Left lung (tissue), 14 donors: ENCODE measurements at places on chromosomes 1 and 21. TPM values are rescaled to one million over a fixed set of nuclear protein-coding genes. Genes with fewer than 3 reads are reported as not detected.
A peak's percentile ranks its signal among the peaks of the same experiment; 100 is the strongest.

DNA sequence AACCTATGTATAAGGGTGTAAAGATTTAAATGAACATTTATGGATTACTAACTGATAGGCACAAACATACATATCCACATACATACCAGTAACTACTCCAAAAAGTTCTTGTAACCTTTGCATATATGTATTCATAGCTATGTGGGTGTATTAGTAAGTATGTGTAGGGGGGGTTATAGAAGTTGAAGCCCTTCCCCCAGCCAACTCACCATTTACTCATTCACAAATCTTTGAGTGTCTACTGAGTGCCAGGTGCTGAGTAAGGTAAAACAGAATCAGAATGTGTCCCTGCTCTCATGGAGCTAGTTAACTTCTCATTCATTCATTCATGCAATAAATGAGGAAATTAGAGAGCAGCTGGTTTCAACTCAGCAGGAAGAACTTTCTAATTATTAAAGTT, 1.3 kb downstream of the C1orf146 start:
- no peaks in the 10 kb centered on the region for H3K4me1 ChIP-seq
- no peaks in the 10 kb centered on the region for H3K36me3 ChIP-seq
- DNase-seq = no peak
- no peak overlapping the region for H3K4me3 ChIP-seq

LIN28A gene
- not detected for total RNA-seq

DNA sequence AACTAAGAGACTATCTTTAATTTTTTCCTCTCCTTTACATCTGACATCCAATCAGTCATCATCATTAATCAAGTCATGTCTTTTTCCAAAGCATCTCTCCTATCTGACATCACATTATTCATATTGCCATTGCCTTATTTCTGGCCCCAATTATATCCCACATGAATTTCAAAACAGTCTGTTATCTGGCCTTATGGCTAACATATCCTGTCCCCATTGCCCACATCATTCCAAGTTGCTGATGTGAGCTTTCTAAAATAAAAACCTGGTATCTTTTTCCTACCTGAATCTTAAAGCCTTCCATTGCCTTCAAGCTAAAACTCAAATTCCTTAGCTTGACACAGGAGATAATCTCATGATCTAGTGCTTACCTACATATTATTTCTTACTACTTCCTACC, 283.9 kb downstream of the LRRC40 start:
- H3K4me1 ChIP-seq = no peaks in the 10 kb centered on the region
- no peaks in the 10 kb centered on the region for H3K36me3 ChIP-seq
- no peak overlapping the region for H3K4me3 ChIP-seq
- DNase-seq = no peak

- no peaks in the 10 kb centered on the region for H3K4me1 ChIP-seq
- no peaks in the 10 kb centered on the region for H3K27me3 ChIP-seq
- no peak for DNase-seq
- no peak overlapping the region for H3K27ac ChIP-seq
Observed at GRCh38 chr21:29121759-29122158, 8.7 kb upstream of the MAP3K7CL start.

GRCh38 chr1:221035662-221036153, 156.5 kb downstream of the HLX start:
- no peak for DNase-seq
- no peak overlapping the region for H3K27ac ChIP-seq
- no peaks in the 10 kb centered on the region for H3K36me3 ChIP-seq
- no peaks in the 10 kb centered on the region for H3K27me3 ChIP-seq
- peaks cover 5% of the 10 kb centered on the region for H3K4me1 ChIP-seq

TAL1 gene
- total RNA-seq = 8.4 TPM

NEXN gene
- 26.7 TPM for total RNA-seq

VHLL gene
- not detected for total RNA-seq

DNA sequence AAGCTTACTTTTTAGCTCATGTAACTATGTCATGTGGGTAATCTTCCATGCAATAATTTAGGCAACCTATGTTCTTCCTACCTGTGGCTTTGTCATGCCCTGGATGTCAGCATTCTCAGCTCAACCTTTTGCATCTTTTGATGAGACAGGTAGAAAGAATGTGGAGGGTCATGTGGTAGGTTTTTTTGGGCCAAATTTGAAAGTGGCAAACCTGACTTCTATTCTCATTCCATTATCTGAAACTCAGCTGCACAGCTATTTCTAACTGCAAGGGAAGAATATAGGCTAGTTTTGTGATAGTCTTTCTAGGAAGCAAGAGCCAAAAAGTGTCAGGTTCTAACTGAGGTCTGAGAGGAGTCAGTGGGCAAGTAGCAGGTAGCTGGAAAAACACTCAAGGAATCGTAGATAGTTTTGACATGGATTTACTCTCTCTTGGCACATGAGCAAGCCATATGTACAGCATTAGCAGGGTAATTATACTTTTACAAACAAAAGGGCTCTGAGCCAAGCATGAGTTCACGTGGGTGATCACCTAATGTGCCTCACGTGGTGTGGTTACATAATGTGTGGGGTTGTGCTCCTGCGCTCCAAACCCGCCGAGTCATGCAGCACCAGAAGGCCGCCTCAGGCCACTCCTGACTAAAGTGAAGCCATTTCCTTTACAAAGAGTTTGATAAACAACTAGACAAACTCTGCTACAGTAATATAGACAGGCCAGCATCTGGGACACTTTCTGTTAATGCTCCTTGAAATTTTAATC, 1013.8 kb downstream of the PLA2G4A start:
- no peaks in the 10 kb centered on the region for H3K36me3 ChIP-seq
- no peak for DNase-seq

C1orf53 gene
- total RNA-seq = 8.9 TPM

DNA sequence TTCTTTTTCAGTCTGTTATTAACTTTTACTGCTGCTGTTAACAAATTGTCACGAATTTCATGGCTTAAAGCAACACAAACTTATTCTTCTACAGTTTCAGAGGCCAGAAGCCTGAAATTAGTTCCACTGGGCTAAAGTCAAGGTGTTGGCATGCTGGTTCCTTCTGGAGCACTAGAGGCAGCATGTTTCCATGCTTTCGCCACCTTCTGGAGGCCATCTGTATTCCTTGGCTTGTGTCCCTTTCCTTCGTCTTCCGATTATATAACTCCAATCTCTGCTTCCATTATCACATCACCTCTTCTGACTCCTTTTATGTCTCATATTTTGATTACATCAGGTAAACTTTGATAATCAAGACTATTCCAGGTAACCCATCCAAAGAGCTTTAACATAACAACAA, 1742.1 kb downstream of the BRINP3 start:
- no peak overlapping the region for H3K27ac ChIP-seq
- no peaks in the 10 kb centered on the region for H3K36me3 ChIP-seq
- DNase-seq = no peak
- H3K4me3 ChIP-seq = no peak overlapping the region

- no peaks in the 10 kb centered on the region for H3K27me3 ChIP-seq
- DNase-seq = peak; percentile 95
- H3K4me3 ChIP-seq = peak within 1 kb of the TSS; percentile 50
- H3K27ac ChIP-seq = peak within 1 kb of the TSS; percentile 83
- H3K36me3 ChIP-seq = no peaks in the 10 kb centered on the region
Observed at GRCh38 chr1:151510957-151511635, at the start of gene CGN. CGN (plus strand) TSS chr1:151511387; CDS start chr1:151518520, 7,133 bp downstream.

GRCh38 chr1:244794071-244794470, 41.4 kb upstream of the COX20 start:
- no peak for DNase-seq
- no peaks in the 10 kb centered on the region for H3K36me3 ChIP-seq
- no peak overlapping the region for H3K27ac ChIP-seq
- H3K4me3 ChIP-seq = no peak overlapping the region
- H3K27me3 ChIP-seq = no peaks in the 10 kb centered on the region

- H3K27ac ChIP-seq = peak overlapping the region; percentile 93
- H3K4me3 ChIP-seq = no peak overlapping the region
Observed at GRCh38 chr21:44929799-44930542, 9.3 kb upstream of the ITGB2 start.

- no peaks in the 10 kb centered on the region for H3K36me3 ChIP-seq
- no peak for DNase-seq
- H3K27ac ChIP-seq = no peak overlapping the region
- H3K27me3 ChIP-seq = no peaks in the 10 kb centered on the region
- H3K4me3 ChIP-seq = no peak overlapping the region
Observed at GRCh38 chr1:18412882-18413353, 67.8 kb upstream of the KLHDC7A start.

DNA sequence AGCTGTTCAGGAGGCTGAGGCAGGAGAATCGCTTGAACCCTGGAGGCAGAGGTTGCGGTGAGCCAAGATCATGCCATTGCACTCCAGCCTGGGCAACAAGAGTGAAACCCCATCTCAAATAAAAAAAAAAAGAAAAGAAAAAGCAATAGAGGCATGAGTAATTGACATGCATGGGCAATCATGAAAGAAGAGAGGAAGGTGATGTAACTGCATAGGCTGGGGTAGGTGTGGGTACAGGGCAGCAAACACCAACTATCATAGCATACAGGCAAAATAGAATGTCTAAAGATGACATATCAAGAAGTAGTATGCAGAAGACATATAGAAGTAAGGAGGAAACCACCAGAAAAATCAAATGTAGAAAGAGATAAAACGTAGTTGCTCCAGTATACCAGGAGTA, 19.0 kb upstream of the MGST3 start:
- no peaks in the 10 kb centered on the region for H3K4me1 ChIP-seq
- H3K4me3 ChIP-seq = no peak overlapping the region
- H3K36me3 ChIP-seq = no peaks in the 10 kb centered on the region
- no peak overlapping the region for H3K27ac ChIP-seq
- no peak for DNase-seq
- no peaks in the 10 kb centered on the region for H3K27me3 ChIP-seq

LRRC53 gene
- total RNA-seq = not detected

GRCh38 chr1:207495801-207496792, at the start of gene CR1:
CR1 (plus strand) TSS chr1:207496157; CDS start chr1:207496268, 111 bp downstream.
- H3K27ac ChIP-seq = peak within 1 kb of the TSS; percentile 92
- H3K36me3 ChIP-seq = no peaks in the 10 kb centered on the region
- H3K4me3 ChIP-seq = peak within 1 kb of the TSS; percentile 53
- H3K27me3 ChIP-seq = peaks cover 26% of the 10 kb centered on the region
- DNase-seq = peak; percentile 10
- peaks cover 17% of the 10 kb centered on the region for H3K4me1 ChIP-seq

DNA sequence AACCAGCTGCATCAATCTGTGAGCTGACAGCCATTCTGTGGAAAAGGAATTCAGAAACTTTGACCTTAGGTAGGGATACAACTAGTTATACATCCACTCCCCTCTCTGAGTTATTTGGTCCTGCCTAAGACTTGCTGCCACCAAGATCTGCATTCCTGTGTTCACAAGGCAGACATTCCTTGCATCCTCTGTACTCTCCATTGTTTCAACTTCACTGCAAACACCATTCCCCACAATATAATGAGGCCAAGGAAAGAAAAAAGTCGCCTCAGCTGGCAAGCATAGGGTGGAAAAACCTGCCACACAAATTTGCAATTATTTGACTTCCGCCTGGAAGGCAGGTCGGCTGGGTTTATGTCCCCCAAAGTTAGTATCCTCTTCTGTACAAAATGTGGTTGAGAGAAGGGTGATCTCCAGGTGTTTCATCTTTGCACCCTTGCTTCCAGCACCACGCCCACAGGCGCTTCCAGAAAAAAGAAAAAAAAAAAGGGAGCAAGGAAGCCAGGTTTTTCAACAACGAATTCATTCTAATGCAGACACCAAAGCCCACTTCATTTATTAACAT, 676 bp upstream of the CTTNBP2NL start:
- no peak for DNase-seq
- H3K4me3 ChIP-seq = peak overlapping the region; percentile 100
- peak overlapping the region; percentile 91 for H3K27ac ChIP-seq
- no peaks in the 10 kb centered on the region for H3K27me3 ChIP-seq
- peaks cover 78% of the 10 kb centered on the region for H3K4me1 ChIP-seq

DNA sequence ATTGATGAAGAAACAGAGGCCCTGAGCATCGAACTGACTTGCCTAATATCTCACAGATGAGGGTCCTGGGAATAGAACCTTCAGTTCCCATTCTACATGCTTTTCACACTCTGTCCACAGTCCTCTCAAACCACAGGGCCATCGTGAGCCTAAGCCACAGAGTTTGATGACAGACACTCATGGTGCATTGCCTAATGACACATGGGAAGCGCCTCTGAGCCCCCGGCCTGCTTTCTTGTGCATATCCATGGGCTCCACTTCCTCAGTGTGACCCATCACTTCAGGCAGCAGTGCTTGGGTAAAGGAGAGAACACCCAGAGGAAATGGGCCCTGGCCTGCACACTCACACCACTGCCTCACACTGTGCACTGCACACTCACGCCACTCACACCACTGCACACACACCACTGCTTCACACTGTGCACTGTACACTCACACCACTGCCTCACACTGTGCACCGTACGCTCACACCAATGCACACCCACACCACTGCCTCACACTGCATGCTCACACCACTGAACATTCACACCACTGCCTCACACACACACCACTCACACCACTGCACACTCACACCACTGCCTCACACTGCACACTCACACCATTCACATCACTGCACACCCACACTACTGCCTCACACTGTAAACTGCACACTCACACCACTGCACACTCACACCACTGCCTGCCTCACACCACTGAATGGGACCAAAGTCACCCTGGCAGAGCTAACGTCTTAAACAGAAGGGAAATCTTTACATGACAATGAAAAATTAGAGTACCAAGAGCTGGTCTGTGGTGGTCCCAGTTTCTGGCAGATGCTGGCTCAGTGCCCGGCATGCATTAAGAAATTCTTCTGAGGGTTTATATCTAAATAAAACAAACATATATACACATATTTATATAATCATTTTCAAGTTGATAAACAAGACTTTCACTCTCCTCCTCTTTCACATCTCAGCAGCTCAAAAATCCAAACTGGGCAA, 53.0 kb downstream of the KANK4 start:
- H3K4me3 ChIP-seq = no peak overlapping the region
- H3K36me3 ChIP-seq = no peaks in the 10 kb centered on the region
- H3K27me3 ChIP-seq = no peaks in the 10 kb centered on the region
